ENCODE measurements at places on chromosomes 12 and 14.

- peak; percentile 45 for DNase-seq
Observed at GRCh38 chr12:131986910-131987309, 37.2 kb downstream of the EP400 start.

DNA sequence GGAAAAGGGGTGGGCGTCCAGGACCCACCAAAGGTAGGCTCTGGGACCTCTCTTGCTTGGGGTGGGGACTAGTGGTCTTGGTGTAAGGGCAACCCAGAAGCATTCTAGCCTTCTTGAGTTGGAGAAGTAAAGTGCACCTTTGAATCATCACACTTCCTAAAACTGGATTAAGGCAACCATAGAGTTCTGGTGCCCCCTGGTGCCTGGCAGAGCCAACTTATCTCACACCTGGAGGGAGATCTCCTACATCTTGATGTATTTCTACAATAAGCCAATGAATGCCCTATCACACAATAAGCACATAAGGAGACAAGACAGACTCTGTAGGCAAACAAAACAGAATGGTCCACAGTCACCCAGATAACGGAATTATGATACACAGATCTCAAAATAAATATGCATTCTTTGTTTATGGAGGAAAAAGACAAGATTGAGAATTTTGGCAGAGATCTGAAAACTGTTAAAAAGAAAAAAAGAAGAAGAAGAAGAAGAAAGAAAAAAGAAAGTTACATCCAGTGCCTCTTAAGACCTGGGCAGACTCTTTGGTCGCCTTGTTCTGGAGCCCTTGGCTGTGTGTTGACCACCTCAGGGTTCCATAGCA, 95.9 kb upstream of the PPP2R5C start:
- DNase-seq, result peak; percentile 56

GRCh38 chr12:60197589-60197988, 601.8 kb downstream of the SLC16A7 start:
- no peak for DNase-seq

DNA sequence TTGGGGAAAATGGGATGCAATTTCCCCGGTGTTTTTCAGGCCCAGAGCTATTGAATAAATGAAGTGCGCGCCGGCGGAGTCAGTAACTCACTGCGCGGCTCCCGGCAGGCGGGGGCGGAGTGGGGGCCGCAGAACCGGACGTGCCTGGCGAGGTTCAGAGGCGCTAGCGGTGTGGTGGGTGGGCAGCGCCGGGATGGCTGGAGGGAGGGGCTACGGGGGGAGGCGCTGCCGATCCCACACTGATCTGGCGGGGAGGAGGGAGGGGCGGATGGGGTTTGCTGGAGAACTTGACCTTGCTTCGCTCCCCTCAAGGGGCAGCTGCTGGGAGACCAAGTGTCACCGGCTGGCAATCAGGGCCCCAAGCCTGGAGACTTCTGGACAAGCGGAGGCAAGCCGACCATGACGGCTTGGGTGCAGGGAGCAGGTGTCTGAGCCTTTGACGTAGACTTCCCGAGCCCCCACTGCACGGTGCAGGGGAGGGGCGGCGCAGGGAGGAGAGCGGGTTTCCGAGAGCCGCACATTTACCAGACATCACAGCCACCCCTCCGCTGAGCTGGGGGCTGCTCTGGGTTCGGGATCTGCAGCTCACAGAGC, 174.1 kb upstream of the RTL1 start:
- peak; percentile 62 for DNase-seq

GRCh38 chr12:94722664-94723063, 72.3 kb upstream of the TMCC3 start:
- DNase-seq, result no peak

DNA sequence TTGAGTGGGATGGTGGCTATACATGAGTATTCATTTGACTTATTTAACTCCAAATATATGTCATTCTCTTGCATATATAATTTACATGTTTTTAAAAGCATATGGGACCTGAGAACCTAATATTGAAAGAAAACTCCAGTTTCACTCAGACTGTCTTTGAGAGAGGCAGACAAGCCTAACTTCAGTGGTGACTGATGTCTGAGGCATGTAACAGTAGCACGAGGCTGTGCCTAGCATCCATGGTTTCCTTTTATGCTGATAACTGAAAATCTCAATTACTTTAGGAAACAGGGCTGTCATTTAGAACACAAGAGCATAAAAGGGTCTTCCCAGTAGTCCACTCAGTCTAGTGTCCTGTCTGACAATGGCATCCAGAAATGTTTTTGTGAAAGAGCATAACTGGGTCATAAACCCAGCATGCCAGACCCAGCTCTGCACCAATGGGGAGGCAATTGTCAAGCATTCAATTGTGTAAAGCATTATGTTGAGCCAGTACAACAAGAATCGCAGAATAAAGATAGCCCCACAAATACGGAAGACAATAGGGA, 24.3 kb downstream of the MAPK1IP1L start:
- DNase-seq, result no peak

- no peak for DNase-seq
Observed at GRCh38 chr14:31781578-31781977, 220.4 kb downstream of the NUBPL start.

DNA sequence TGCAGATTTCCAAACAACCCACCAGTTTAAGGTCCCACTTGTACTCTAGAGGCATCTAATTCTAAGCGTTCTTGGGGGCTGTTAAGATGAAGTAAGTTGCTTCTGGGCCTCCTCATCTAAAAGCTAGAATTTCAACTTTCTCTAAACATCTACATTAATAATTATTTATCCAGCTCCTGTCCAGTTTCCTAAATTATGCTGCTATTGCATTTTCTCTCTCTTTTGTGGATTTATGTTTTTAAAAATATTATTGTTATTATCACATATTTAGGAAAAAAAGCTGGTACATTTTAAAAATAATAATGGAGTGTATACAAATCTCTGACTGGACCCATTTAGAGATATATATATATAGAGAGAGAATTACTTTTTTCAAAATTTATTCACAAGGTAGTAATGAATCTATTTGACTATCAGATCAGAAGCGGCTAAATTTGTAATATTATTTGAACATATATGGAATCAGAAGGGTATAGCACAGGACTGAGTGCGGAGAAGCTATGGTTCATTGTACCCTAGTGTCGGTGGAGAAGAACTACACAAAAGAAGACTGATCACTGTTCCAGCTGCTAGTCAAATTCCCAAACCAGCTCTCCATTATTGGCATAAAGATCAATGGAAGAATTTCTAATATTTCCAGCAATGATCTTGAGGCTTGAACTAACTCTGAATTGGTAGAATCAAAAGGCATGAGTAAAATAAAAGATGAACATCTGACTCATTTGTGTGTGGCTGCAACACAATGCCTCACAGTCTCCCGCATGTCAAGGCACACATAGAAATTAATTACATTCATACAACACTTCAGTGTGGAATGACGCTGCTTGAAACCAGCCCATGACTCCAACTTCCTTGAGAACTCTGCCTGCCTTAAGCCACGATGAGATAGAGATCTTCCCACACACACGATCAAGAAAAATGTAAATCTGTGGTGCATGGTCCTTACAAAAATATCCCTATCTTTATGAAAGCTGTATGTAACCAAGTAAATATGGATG, 433.4 kb upstream of the OR4E1 start:
- DNase-seq, result no peak

DNA sequence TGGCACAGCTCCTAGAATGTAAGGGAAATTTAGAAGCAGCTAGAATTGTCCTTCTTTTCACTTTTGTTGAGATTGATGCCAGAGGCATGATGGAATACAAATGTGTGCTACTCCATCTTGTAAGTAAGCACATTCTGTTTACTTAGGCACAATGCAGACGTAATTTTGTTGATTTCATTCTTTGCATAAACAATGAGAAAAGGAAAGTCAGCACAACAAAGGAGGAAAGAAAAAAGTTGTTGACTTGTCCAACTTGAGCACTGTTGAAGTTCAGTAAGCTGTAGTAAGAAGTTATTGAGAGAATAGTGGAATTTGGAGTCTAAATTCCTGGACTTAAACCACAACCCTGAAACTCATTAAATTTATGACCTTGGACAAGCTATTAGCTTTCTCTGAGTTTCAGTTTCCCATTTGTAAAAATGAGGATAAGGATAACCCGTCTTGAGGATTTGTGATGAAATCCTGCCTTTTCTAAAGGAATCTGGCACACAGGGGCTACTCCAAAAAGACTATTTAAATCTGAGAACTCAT, 19.4 kb upstream of the CNTN1 start:
- DNase-seq, result no peak

DNA sequence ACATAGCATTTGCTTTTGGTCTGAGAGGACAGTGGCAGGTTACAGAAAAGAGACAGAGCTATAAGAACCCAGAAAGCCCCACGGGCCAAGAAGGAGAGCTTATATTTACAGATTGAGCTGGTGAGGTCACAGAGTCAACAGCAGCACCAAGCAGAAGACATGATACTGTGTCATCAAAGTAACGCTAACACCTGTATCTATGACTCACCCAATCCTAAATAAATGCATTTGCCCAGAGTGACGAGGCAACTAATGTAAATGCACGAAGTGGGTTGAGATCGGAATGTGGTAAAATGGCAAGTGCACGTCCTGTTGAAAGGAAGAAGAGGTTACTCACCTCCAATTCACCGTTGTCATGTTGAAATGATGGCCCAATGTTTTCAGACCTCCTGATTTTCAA, 6.7 kb upstream of the CD163L1 start:
- DNase-seq, result no peak

- DNase-seq, result no peak
Observed at GRCh38 chr12:54369597-54370131, 5.4 kb upstream of the GPR84 start.

- peak; percentile 79 for DNase-seq
Observed at GRCh38 chr12:31118347-31119191, 44.9 kb downstream of the DDX11 start.

GRCh38 chr14:95365401-95365800, 45.7 kb upstream of the CLMN start:
- DNase-seq, result no peak

GRCh38 chr12:92928421-92928961, 604 bp downstream of the EEA1 start:
- DNase-seq, result no peak

- no peak for DNase-seq
Observed at GRCh38 chr12:124579921-124580517, 12.6 kb upstream of the NCOR2 start.

DNA sequence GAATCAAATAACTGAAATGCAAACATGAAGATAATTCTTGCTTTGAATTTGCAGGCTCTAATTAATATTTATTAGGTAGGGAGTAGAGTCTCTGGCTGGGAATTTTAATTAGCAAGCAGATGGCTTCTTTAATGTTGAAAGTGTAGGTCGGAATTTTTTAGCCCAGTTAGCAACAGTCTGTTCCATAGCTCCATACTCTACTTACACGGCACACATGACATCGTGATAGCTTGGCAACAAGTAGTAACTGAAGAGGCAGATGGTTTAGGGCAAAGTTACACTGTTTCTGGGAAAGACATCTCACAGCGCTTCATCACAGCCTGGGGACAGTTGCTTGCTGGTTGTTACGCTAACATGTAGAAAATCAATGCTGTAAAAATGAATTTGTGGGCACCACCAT, 710.7 kb downstream of the GALC start:
- no peak for DNase-seq

DNA sequence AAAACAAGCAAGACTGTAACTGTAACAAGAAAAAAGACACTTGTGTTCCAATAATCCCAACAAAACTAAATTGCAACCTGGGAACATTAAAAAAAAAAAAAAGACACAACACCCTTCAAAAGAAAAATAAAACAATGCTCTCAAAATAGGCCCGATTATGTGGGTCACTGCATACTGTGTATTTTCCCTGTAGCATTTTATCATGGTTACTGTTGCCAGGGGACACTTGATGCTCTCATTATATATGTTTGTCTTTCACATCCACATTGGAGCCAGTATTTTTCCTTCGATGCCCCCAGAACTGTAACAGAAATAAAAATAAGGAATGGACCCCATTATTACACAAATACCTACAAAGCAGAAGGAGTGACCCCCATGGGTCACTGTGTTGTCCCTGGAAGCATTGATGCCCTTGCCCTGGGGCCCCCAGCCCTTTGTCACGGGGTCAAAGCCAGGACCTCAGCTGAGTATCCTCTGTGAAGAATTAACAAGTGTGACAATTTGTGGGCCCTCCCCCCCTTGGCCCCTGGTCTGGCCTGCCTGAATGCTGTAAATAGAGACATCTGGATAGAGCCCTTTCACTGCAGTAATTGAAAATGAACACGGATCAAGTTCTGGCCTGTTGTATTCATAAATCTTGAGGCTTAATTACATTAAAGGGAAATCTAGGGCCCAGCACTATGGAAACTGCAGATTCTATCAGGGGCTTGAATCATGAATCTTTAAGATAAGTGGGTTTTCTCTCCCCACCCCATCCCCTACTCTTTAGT, 72.8 kb downstream of the C12orf42 start:
- peak; percentile 86 for DNase-seq

- no peak for DNase-seq
Observed at GRCh38 chr12:114676142-114676741, 7.7 kb downstream of the TBX3 start.

GRCh38 chr12:63036216-63036973, 101.4 kb upstream of the PPM1H start:
- no peak for DNase-seq

- DNase-seq, result no peak
Observed at GRCh38 chr12:95863337-95863736, 4.6 kb downstream of the SNRPF start.

GRCh38 chr12:94621662-94622359, 28.5 kb downstream of the TMCC3 start:
- DNase-seq, result no peak

- no peak for DNase-seq
Observed at GRCh38 chr12:26461776-26462175, 266.4 kb downstream of the SSPN start.

- no peak for DNase-seq
Observed at GRCh38 chr14:74974364-74975058, 19.1 kb upstream of the PGF start.

DNA sequence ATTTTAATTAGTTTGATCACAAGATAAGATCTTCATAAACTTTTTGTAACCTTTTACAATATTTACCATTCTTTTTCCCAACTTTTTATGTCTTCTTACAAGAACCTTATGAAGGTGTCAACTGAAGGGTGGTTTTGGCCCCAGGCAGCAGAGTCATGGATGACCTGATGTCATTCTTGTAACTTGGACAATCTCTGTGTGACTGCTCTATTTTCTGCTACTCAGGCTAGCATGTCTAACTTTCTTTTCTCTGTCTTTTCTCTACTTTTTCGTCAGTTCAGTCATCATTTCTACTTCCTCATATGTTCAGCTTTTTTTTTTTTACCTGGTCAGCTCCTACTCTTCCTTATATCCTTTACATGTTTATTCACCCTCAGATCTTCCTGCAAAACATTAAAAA, 150.7 kb upstream of the PTPRQ start:
- no peak for DNase-seq

DNA sequence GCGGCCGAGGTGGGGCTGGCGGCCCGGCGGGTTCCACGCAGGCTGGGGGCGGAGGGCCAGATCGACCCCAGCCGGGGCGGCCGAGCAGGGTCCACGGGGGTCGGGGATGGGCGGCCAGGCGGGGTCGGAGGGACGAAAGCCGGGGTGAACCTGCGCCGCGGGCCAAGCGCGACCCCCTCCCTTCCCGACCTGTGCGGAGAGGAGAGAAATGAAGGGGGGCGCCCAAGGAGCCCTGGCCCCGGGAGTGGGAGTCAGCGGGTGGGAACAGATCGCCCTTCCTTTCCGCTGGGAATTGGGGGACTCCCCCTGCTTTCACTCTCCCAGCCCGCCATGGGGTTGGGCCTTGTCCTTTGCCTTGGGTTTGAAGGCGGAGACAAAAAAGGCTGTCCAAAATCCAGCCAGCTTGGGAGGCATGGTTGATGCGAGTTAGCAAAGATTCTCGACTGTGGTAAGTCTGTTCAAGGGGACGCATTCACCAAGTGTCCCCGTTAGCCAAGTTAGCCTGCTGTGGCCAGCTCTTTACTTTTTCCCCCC, 559 bp upstream of the CKAP4 start:
- no peak for DNase-seq

Data from ecto neural progenitor cell (in vitro differentiated cells).